ENCODE measurements at places on chromosomes 13 and 19. TPM values are rescaled to one million over a fixed set of nuclear protein-coding genes. Genes with fewer than 3 reads are reported as not detected.

The LILRB1 gene
- polyA plus RNA-seq, result 0.65 TPM

The RFXAP gene
- polyA plus RNA-seq, result 2.3 TPM

The USP12 gene
- 35.4 TPM for polyA plus RNA-seq

The SIGLEC11 gene
- 0.22 TPM for polyA plus RNA-seq

The TINCR gene
- 0.07 TPM for polyA plus RNA-seq

The ALDH16A1 gene
- 7.3 TPM for polyA plus RNA-seq

The KLK12 gene
- polyA plus RNA-seq, result not detected

The CGB5 gene
- polyA plus RNA-seq, result not detected

The C1QTNF9 gene
- polyA plus RNA-seq, result 4.3 TPM

The ANGPTL8 gene
- polyA plus RNA-seq, result 0.61 TPM

The CAPN12 gene
- 0.91 TPM for polyA plus RNA-seq

The PDE4C gene
- polyA plus RNA-seq, result 0.82 TPM

The RAB3D gene
- 3.9 TPM for polyA plus RNA-seq

DNA sequence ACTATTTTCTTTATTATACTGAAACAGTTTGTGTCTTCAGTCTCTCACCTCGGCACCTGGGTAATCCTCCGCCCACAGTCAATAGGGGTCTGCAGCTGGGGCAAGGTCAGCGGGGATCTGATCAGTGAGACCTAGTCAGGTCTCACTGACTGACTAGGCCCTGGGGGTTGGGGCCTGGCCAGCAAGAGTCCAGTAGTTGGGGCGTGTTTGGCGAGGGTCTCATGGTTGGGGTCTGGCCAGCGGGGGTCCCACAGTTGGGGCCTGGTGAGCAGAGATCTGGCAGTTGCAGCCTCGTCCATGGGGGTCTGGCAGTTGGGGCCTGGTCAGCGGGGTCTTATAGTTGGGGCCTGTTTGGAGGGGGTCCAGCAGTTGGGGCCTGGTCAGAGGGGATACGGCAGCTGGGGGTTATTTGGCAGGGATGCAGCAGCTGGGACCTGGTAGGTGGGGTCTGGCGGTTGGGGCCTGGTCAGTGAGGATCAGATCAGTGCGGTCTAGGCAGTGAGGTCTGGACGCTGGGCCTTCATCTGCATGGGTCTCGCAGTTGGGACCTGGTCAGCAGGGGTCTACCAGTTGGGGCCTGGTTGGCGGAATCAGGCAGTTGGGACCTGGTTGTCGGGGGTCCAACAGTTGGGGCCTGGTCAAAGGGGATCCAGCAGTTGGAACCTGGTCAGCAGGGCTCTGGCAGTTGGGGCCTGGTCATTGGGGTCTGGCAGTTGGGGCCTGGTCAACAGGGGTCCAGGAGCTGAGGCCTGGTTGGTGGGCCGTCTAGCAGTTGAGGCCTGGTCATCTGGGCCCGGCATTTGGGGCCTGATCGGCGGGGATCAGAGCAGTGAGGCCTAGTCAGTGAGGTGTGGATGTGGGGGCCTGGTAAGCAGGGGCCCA is 61.1 kb upstream of the TPM4 start:
- peak; percentile 42 for DNase-seq

DNA sequence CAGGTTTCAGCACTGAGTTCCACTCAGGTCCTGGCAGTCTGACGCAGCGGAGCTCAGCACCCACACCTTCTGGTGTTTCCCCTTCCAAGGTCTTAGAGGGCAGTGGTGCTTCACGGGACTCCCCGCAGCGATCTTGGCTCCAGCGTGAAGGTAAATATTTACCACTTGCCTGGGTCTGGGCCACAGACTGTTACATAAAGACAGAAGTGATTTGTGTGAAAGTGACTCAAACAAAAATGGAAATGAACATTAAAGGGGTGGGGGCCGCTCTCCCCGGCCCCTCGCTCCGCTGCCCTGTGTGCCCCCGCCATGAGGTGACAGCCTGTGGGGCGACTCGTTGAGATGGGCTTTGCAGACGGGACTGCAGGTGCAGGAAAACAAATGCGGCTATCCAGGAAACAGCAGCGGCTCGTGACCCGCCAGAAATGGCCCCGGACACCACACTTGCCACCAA is 55.0 kb downstream of the GGACT start:
- no peak for DNase-seq

DNA sequence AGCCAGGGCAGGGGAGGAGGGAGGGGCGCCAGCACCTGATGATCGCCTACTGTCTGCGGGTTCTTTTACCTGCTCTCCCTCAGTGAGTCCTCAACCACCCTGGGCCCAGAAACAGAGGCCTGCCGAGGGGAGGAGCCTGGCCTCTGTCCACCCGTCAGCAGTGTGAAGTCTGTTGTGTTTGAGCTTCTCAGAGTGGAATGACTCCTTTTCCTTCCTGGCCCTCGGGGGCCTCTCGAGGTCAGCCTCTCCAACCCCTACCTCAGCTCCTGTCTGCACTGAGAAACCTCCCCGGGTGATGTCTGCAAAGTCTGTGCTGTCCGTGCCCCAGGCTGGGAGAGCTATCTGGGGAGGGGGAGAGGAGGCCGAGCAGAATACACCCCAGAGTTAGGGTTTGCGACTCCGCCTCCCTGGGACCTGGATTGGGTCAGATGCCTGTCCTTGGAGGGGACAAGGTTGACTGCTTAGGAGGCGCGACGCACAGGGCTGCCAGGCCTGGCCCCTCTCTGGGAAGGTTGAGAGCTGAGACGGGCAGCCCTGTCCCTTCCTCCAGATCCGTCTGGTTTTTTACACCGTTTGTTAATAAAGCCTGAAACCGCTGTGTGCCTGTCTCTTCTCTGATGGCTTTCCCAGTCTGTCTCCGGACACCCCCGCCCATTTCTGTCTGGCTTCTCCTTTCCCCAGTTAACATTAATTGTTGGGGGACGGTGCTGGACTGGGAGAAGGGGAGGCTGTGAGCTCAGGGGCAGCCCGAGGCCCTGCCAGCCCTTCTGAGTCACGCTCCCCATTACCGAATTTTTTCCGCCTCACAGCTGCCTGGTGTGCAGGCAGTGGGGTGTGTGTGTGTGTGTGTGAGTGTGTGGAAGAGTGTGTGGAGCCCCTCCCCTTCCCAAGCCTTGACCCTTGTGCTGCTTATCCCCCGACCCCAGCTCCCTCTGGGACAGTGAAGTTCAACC is 989 bp upstream of the SSC5D start:
- peak; percentile 82 for DNase-seq

DNA sequence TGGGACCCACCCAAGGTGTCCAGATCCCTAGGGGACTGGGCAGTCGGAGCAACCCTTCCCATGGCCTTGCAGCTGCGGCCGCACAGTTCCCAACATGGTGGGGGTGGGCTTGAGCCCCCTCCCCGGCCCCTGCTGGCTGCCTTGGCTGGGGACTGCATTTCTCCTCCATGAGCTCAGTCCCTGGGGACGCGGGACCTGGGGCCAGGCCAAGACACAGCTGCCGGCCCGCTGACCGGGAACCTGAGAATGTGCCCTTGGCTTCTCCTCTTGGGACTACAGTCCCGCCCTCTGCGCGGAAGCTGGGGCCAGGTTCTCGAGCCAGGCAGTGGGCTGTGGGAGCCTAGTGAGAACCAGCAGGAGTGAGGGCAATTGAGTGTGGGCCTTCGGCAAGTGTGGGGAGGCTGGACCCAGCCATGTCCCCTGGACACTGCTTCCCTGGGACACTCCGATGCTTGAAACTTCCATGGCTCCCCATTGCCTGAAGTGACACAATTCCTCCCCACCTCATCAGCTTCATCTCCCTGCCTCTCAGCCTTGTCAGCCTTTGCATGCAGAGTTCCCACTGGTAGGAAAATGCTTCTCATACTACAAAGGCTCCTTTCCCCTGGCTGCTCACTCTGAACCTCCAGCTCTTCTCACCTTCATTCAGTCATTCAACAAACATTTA is 13.1 kb upstream of the NOTCH3 start:
- DNase-seq, result peak; percentile 91

DNA sequence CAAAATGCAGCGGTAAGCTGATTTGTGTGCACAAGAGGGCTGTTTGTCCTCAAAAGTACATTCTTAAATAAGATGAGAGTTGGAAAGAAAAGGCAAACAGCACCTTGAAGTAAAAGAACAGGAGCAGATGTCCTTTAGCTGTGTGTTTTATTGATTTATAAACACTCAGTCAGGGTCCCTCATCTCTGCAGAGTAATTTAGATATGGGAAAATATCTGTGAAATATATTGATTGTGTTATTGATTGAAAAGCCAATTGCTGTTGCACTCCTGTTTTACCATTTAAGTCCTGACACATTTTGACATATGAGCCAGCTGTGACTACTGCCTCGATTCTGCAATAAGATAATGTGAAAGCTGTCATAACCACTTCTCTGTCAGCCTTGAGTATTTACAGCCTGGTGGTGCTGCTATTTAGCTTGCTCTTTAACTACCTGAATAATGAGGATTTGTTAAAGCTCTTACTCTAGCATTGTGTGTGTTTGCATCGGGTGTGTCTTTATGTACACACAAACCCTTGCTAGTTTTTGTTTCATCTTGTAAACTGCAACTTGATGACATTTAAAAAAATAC is 550.1 kb downstream of the DACH1 start:
- DNase-seq, result no peak

DNA sequence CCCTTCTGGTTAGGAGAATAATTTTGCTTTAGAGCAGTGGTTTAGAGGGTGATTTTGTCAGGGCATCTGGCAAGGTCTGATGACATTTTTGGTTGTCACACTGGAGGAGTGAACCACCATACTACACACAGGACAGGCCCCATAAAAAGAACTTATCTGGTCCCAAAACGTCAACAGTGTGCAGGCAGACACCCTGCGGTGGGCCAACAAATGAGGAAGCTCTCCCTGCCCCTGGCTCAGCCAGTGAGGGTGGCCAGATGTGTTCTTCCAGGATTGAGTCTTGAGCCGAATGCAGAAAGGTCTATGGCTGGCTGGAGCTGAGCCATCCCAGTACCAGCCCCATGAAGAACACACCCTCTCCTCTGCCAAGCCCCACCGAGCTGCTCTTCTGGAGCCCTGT is 149.2 kb downstream of the MIPEP start:
- DNase-seq, result no peak

DNA sequence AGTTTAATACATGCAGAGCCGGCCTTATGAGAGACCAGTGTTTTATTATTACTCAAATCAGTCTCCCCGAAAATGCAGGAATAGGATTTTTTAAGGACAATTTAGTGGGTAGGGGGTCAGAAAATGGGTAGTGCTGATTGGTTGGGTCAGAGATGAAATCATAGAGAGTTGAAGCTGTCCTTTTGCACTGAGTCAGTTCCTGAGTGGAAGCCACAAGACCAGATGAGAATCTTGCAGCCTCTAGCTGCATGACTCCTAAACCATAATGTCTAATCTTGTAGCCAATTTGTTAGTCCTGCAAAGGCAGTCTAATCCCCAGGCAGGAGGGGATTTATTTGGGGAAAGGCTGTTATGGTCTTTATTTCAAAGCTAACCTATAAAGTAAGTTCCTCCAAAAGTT is 1163.9 kb downstream of the DIAPH3 start:
- no peak for DNase-seq

- DNase-seq, result peak; percentile 79
Measured at GRCh38 chr19:41957838-41958366, 1.2 kb downstream of the RABAC1 start.

DNA sequence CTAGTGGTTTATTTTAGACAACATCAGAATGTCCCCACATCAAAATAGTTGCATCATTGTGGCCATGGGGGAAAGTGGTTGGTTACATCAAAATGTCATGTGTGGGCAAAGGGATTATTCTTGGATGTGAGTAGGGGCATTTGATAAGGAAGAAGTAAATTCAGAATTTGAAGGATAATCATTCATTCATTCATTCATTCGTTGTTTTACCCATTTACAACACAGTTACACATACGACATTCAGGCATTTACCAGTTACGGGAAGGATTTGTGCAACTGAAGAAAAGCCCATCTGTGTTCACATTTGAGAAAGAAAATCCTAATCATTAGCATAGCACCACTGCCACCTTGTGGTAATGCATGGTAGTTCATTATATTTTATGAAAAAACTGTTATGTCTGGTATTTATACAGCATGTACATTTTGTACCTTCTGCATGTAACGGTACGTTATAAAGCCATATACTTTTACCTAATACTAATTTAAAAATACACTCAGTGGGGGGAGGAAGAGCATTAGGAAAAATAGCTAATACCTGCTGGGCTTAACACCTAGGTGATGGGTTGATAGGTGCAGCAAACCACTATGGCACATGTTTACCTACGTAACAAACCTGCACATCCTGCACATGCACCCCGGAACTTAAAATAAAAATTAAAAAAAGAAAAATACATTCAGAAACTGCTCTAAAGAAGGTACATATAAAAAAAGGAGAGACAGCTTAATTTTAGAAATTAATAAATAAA is 62.1 kb downstream of the DGKH start:
- DNase-seq, result no peak

DNA sequence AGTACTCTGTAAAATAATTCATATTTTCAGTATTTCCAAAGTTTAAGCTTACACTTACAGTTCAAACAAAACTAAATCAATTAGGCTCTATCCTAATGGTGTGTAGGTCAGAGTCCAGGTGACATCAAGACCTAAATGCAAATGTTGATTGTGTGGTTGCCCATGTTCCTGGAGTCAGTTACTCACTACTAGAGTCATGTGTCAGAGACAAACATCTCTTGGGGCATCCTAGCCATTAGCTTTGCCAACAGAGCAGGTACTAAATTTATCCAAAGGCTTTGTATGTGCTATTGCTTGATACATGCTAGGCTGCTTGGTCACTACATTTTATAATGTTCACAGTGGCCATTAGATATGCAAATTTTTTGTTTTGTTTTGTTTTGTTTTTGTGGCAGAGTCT is 11.7 kb downstream of the SPRY2 start:
- DNase-seq, result no peak

GRCh38 chr13:27006519-27007161 is 165.0 kb downstream of the USP12 start:
- no peak for DNase-seq

GRCh38 chr13:105202354-105202753 is 1333.1 kb downstream of the EFNB2 start:
- DNase-seq, result no peak

GRCh38 chr19:10565567-10566407 is at the start of gene KRI1:
Gene KRI1, minus strand, starts transcription at chr19:10566010. Its CDS starts 11 bp downstream, at chr19:10565999.
- DNase-seq, result peak; percentile 99

DNA sequence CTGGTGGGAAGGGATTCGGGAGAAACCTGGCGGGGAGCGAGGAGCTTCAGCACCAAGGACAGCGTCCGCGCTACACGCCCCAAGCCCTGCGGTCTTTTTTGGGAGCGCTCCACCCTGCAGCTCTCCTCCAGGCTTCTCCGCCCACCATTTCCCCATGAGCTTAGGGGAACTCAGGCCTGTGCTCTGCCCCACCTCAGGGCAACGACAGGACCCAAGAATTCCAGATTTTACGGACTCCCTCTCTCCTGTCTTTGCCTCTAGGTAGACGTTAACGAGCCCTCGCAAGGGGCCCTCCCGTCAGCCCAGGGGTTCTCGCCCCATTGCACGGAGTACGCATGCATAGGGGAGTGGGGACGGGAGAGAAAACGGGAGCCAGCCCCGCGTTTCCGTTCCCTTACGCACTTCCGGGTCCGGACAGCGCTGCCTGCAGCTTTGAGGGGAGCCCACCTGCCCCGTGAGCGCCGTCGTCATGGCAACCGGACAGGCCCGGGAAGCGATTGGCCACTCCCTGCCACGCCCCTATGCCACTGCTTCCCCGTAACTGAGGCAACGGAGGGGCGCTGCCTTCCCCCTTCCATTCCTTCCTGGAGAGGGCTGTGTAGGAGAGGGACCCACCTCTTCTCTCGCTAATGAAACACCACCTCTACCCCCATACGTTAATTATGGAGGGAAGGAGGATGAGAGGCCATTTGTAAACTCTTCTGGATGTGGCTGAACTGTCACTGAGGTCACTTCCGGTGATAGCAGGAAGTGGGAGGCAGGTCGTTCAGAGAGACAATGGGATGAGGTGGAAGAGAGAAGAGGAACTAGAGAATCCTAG is 20.8 kb downstream of the NOVA2 start:
- no peak for DNase-seq

Data from heart left ventricle (tissue), 16 donors.